ENCODE measurements at places on chromosomes 5 and 9.

DNA sequence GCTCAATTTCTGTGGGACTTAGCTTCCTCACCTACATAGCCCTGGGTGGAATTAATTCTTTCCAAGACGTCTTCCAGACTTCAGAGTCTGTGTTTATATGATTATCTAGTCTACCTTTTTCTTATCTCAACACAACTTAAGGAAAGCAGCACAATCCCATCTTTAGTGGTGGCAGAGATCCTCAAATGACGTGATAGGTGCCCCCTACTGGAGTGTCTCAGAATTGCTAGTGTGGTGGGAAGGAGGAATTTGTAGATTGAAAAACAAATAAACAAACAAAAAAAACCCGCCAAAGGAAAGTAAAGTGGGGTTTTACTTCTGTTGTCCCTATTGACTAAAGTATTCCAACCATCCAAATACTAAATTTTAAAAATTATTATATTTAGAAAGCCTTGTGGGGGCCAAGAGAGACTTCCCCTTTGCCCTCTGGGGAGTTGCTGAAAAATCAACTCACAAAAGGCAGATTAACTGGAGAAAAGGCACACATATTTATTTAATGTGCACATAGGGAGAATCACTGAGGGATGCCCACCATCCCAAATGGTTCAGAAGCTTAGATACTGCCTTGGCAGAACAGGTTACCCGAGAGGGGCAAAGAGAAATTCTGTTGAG lies 283.3 kb downstream of the TMEM167A start:
- DNase-seq, result no peak

- no peak for DNase-seq
These were observed 199.6 kb downstream of the YTHDC2 start for GRCh38 chr5:113713051-113713450.

DNA sequence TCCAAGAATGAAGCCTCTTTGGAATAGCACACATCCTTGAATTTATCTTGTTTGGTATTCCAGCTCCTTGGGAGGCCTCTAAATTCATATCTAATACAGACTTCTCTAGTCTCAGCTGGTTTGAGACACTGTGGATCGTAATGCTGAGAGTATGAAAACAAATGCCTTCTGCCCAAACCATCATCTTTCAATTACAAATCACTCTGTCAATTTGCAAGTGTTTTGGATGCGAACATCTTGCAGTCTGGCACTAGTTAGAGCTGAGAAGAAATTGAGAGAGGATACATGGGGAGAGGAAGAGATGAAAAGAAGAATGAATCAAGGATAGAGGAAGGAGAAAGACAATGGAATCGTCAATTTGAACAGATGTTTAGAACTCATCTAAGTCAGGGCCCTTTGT lies 342.6 kb downstream of the ASTN2 start:
- no peak for DNase-seq

GRCh38 chr5:92836855-92837755 lies 743.9 kb downstream of the NR2F1-AS1 start:
- no peak for DNase-seq

DNA sequence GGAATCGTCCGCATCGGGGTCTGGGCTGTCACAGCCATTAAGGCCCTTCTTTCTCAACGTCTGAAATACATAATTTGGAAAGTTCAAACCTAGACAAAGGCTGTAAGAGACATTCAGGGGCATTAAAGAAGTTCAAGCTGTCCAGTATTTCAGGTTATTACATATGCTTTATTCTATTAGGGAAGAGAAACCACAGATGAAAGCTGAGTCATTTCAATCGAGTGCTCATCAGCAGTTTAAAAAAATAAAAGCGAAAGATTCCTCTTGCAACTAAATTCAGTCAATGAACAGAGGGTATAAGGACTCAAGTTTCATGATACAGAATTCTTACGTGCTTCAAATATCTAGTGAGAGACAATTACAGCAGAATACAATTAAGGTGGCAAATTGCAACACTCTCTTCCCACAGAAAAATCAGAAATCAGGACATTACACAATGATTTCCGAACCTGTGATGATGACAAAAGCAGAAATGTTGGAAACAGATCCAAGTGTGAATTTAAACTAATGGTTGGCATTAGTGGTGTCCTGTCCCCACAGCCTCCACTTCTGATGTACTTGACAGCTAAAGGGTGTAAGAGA lies 121.6 kb downstream of the MEF2C start:
- DNase-seq, result no peak

- DNase-seq, result no peak
These were observed 269.4 kb upstream of the PTGER4 start for GRCh38 chr5:40410231-40410861.

- no peak for DNase-seq
These were observed 16.1 kb downstream of the B4GALT1 start for GRCh38 chr9:33151007-33151557.

- no peak for DNase-seq
These were observed 51.1 kb downstream of the C9orf50 start for GRCh38 chr9:129569502-129570449.

- DNase-seq, result no peak
These were observed 25.7 kb upstream of the CHD1 start for GRCh38 chr5:98954392-98955028.

DNA sequence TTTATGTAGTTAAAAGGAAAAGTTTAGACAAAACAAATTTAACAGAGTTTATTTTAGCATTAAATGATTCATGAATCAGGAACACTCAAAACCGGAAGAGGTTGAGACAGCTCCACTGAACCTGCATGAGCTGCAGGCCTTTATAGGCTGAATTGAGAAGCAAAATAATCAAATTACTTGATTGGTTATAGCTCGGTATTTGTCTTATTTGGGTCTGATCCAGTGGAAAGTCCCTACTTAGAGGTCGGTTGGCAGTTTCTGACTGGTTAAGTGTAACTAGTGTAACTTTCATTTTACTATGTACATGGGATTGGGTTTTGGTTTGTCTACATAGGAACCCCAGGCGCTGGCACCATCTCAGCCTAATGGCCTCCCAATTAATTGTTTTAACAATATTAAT lies 74.1 kb upstream of the PIK3R1 start:
- DNase-seq, result no peak

GRCh38 chr5:100852988-100853449 lies 50.1 kb downstream of the ST8SIA4 start:
- no peak for DNase-seq

- no peak for DNase-seq
These were observed 374.9 kb upstream of the TRPC7 start for GRCh38 chr5:136740228-136740627.

DNA sequence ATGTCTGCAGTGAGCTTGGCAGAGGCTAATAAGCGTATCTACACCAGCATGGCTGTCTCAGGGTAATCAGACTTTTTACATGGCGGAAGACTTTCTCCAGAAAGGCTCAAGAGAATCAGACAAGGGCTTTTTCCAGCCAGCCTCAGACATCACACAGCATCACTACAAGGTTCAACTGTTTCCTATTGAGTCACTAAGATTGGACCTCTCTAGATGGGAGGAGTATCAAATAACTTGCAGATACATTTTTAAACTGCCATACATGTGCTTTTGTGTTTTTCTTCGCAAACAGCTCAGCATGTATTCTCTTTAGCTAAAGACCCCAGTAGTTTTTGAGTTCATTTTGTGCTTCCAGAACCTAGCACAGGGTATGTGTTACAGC lies 22.9 kb upstream of the PIK3R1 start:
- DNase-seq, result no peak

- no peak for DNase-seq
These were observed 22.4 kb upstream of the SPINK14 start for GRCh38 chr5:148145916-148146315.

- DNase-seq, result no peak
These were observed 1092.6 kb upstream of the CDH6 start for GRCh38 chr5:30100929-30101328.

All from esophagus squamous epithelium (tissue), 5 donors.